ENCODE measurements at places on chromosomes 7 and 10.

DNA sequence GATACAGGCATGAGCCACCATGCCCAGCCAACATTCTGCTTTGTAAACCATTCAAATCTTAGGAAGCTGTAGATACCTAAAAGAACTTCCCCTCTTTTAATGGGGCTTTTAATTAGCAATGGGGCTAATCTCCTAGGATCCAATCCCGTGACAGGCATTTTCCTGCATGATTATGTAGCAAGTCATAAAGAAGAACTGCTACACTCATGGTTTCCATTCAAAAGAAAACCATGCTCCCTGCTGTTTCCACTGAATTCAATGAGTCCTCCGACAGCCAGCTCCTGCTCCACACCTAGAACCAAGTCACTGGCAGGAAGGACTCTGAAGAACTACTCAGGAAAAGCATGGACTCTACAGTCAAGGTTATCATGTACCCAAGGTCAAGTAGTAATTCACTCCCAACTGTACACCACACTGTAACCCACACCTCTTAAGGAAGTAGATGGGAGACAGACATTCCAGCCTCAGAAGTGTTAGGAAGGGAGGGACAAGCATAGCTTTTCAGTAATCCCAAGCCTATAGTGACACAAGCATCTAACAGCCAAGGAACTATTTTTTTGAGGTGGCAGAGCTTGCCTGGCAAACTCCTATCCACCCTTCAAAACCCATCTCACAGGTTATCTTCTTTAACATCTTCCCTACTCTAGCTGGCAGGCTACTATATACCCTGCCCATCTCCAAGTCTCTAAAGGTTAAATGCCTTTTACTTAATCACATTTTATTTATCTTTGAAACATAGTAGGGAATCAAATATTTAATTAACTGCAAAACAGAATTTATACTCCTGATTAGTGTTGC lies 47.5 kb downstream of the CTBP2 start:
- DNase-seq = no peak

- DNase-seq = peak; percentile 53
These were observed 10.2 kb upstream of the CH25H start for GRCh38 chr10:89217057-89217990.

- DNase-seq = no peak
These were observed 140.0 kb upstream of the NRBF2 start for GRCh38 chr10:62993121-62993520.

GRCh38 chr7:23895666-23896096 lies 185.7 kb downstream of the STK31 start:
- DNase-seq = no peak

GRCh38 chr7:69845721-69846495 lies 247.6 kb downstream of the AUTS2 start:
- no peak for DNase-seq

GRCh38 chr10:63700631-63701156 lies 179.5 kb downstream of the REEP3 start:
- DNase-seq = no peak

Measured in left ventricle myocardium superior (tissue), 1 donor.